RPMI8226 (cell line): ENCODE measurements at places on chromosomes 1 and 21.

GRCh38 chr1:9027307-9027706 lies 1.1 kb upstream of the SLC2A7 start:
- DNase-seq = no peak

DNA sequence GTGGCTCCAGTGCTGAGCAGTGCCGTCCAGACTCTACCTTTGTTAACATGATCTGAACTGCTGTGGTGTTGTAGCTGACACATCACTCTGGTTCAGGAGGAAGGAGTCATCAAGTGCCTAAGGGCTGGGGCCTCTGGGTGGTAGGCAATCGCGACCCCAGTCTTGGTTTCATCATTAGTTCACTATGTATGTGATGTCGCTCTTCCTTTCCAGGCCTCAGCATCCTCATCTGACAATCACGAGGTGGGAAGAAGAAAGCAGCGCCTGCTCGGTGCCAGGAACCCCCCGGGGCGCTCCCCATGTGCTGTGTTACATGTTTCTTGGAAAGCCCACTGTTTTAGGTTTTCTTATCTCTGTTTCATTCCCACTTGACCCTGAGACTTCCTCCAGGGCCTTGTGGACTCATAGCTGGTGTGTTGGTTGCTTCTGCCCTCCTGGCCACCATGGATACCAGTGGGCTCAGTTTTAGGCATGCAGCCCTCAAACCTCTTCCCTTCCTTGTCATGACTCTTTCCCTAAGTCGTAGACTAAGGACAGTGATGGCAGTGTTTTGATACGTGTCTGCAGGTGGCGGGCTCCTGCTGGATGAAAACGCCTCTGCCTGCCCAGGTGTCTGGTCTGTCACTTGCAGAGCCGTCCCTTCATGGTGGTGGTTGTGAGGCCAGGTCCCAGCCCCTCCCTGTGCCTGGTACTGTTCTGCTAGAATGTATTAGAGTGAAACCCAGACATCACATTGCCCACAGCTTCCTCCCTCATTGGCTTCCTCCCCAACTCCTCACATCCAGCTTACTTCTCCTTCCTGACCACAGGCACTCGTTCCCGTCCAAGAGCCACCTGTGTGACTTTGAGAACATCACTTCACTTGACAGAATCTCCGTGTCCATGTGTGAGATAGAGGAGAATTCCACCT lies 17.2 kb upstream of the FOXO6 start:
- DNase-seq = peak; percentile 46

- DNase-seq = no peak
These were observed 35.3 kb upstream of the ACTL8 start for GRCh38 chr1:17719874-17720273.

GRCh38 chr21:42124081-42124480 lies 53.0 kb downstream of the UMODL1 start:
- DNase-seq = no peak

DNA sequence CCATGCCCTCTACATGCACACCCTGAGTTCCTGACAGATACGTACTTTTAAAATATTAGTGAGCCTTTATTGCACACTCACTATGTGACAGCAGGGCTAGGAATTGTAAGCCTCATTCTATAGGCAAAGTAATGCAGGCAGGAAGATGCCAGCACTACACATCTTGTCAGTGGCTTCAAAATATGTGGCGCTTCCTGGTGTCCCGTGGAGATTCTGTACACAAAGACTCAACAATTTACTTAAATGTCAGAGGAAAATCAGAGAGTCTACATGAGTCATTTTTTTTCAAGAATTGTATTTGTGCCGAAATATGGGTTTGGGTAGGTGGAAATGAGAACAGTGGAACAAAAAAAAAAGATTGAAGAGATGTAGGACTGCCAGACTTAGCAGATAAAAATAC lies 27.6 kb downstream of the RNASEL start:
- no peak for DNase-seq

DNA sequence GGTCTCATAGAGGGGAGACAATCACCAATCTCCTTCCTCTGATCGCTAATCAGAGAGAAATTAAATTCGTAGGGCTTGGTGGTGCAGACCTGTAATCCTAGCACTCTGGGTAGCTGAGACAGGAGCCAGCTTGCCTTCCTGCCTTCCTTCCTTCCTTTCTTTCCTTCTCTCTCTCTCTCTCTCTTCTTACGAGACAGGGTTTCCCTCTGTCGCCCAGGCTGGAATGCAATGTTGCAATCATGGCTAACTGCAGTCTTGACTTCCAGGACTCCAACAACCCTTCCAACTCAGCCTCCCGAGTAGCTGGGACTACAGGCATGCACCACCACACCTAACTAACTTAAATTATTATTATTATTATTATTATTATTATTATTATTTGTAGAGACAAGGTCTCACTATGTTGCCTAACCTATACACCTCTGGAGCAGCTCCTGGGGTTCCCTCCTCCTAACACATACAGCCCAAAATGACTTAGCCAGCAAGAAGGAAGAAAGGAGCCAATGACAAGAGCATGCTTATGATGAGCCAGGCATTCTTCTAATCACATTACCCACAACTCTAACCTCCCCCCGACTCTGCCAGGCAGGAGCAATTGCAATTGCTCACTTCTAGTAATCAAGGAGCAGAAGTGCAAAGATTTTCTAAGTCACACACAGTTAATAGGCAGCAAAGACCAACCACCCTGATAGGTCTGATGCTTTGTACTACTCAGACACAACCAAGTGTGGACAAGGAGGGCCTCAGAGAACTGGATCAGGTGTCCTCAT lies 105.4 kb upstream of the F3 start:
- DNase-seq = no peak

DNA sequence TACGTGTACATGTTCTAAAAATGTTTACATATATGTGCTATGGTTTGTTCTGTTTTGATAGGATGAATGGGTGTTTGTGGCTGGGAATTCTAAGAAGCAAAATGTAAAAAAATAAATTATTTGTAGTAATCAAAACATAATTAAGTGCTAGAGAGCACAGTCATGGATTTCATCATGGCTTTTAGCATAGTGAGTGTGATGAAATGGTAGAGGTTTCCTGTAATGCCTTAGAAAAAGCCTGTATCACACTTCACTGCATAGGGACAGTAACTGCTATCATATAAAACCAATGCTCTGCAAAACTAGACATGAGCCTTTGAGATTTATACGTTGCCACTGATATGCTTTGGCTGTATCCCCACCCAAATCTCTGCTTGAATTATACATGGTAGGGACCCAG lies 99.8 kb downstream of the PTGER3 start:
- no peak for DNase-seq

DNA sequence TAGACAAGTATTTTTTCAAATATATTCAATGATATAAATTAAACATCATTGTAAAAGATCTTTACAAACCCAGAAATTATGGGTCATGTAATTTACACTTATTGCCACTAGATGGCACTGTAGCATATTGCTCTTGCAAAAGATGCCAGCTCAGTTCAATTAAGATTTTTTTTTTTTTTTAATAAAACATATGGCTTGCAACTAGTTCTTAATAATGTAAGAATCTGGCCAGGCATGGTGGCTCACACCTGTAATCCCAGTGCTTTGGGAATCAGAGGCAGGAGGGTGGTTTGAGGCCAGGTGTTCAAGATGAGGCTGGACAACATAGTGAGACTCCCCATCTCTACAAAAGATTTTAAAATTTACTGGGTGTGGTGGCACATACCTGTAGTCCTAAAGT lies 49.4 kb upstream of the DESI2 start:
- peak; percentile 60 for DNase-seq

GRCh38 chr21:30083225-30083945 lies 83.2 kb downstream of the CLDN17 start:
- DNase-seq = no peak

DNA sequence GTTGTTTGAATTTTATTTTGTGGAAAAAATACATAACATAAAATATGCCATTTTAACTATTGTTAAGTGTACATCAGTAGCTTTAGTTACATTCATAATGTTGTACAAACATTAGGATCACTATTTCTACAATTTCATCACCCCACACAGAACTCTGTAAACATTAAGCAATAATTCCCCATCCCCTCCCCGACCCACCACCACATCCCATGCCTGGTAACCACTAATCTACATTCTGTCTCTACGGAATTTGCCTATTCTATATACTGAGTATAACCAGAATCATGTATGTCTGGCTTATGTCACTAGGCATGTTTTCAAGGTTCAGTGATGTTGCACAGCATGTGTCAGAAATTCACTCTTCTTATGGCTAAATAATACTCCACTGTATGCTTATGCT lies 47.7 kb downstream of the CDC42BPA start:
- DNase-seq = no peak

DNA sequence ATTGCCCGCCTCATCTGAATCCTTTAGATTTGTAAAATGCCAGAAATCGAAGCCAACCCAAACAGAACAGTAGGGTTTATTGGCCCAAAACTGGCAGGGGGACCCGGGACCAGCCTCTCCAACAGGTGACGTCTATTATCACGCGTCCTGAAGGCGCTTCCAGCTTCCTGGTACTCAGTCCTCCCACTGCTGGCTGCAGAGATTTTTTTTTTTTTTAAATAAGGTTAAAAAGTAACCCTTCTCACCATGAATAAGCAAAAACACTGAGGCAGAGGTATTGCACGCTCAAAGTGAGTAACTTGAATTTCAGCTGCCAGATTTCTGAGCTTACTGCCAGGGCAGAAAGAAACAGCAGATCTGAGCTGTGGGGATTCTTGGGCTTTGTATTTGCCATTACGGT lies 54.4 kb upstream of the GCLM start:
- DNase-seq = no peak

DNA sequence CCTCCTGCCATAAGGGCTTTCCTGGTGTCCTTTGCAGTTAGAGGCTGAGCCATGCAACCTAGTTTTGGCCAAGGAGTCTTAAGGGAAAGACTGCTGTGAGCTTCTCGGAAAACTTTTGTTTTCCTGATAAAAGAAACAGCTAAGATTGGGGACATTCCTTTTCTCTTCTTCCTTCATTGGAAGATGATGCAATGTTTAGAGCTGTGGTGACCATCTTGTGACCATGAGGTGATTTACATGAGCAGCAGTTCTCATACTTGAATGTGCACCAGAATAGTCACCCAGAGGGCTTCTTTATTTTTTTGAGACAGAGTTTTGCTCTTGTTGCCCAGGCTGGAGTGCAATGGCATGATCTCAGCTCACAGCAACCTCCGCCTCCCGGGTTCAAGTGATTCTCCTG lies 20.4 kb upstream of the SMAP2 start:
- no peak for DNase-seq

GRCh38 chr1:14570514-14570913 lies 28.0 kb upstream of the KAZN start:
- DNase-seq = no peak

DNA sequence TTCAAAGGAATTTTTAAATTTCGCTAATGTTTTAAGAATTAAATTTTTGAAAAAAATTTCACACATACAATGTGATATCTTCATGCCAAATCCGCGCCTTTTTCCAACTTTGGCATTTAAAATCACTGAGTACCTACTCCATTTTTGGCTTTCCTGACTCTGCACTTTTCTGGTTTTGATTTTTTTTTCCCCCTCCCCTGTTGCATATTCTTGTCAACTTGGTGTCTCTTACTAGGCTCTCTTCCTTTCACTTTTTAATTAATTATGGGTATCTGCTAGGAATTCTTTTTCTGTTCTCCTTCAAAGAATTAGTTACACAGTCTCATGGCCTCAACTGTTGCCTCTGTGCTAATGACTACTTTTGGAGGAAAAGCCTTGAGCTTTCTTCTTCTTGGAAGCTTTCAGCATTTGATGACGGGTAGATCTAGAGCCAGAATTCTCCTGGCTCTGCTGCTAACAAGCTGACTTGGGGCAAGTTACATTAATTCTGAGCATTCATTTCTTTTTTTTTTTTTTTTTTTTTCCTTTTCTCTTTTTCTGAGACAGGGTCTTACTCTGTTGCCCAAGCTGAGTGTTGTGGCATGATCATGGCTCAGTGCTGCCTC lies 1.8 kb downstream of the AGL start:
- no peak for DNase-seq

GRCh38 chr1:229195246-229195645 lies 75.7 kb upstream of the RAB4A start:
- no peak for DNase-seq

DNA sequence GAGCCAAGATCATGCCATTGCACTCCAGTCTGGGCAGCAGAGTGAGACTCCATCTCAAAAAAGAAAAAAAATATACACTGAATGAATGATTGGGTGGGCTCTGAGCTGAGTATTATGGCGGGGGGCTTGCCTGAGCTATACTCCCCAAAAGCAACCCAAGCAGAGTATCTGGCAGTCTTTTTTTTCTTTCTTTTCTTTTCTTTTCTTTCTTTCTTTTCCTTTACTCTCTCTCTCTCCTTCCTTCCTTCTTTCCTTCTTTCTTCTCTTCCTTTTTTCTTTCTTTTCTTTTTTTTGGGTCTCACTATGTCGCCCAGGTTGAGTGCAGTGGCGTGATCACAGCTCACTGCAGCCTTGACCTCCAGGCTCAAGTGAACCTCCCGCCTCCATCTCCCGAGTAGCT lies 27.7 kb downstream of the KIAA1614 start:
- DNase-seq = no peak

GRCh38 chr1:247115545-247115944 lies 11.4 kb upstream of the ZNF669 start:
- DNase-seq = no peak

GRCh38 chr21:32565856-32566465 lies 19.4 kb downstream of the TCP10L start:
- DNase-seq = no peak

- no peak for DNase-seq
These were observed 43.0 kb upstream of the RAB3GAP2 start for GRCh38 chr1:220315070-220315839.

GRCh38 chr1:246080031-246080430 lies 427.0 kb downstream of the SMYD3 start:
- DNase-seq = no peak

- DNase-seq = peak; percentile 55
These were observed 22.5 kb upstream of the SRP9 start for GRCh38 chr1:225754940-225755641.
